CD4-positive, alpha-beta memory T cell (primary cell): ENCODE measurements at places on chromosomes 5 and 9. TPM values are rescaled to one million over a fixed set of nuclear protein-coding genes. Genes with fewer than 3 reads are reported as not detected.

DNA sequence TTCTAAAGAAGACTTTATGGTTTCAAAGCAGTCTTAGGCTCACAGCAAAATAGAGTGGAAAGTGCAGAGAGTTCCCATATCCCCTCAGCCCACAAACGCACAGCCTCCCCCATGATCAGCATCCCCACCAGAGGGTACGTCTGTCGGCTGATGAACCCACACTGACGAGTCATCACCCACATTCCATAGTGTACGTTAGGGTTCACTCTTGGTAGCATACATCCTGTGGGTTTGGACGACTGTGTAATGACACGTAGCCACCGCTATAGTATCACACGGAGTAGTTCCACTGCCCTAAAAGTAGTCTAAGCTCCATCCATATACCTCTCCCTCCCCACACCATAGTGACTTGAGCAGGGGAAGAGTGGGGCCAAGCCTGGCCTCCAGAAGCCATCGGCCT is 135.7 kb upstream of the PHYKPL start:
- DNase-seq = no peak
- H3K36me3 ChIP-seq = no peaks in the 10 kb centered on the region
- H3K4me1 ChIP-seq = no peaks in the 10 kb centered on the region
- H3K27ac ChIP-seq = no peak overlapping the region
- H3K4me3 ChIP-seq = no peak overlapping the region

Gene BTNL8
- not detected for total RNA-seq

Gene SCGB3A2
- not detected for total RNA-seq

Gene CFAP90
- not detected for total RNA-seq

Gene LOX
- total RNA-seq = not detected

Gene KCNN2
- not detected for total RNA-seq

DNA sequence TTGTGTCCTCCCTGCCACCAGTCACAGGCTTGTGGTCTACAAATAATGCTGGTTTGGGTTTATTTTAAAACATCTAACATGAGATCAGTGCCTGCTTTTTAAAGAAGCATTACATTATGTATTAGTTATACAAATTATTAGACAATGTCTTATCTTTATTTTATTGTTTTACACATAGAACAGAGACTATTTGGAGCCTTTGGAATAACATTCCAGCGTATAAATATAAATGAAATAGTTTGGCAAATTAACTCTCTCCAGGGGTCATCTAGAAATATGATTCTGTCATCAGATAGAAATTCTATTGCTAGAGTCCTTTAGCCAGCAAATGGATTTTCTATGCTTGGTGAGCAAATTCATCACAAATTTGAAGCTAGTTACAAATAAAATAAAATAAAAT is 22.4 kb downstream of the MAP1B start:
- H3K27ac ChIP-seq = no peak overlapping the region
- no peak for DNase-seq
- H3K36me3 ChIP-seq = no peaks in the 10 kb centered on the region
- H3K27me3 ChIP-seq = peaks cover 12% of the 10 kb centered on the region

- no peaks in the 10 kb centered on the region for H3K36me3 ChIP-seq
- H3K4me1 ChIP-seq = peaks cover 19% of the 10 kb centered on the region
- no peak for DNase-seq
- H3K27me3 ChIP-seq = no peaks in the 10 kb centered on the region
These were observed 34.1 kb downstream of the NEK6 start for GRCh38 chr9:124291801-124292396.

GRCh38 chr5:13859270-13860065 is 85.0 kb downstream of the DNAH5 start:
- no peak overlapping the region for H3K27ac ChIP-seq
- no peaks in the 10 kb centered on the region for H3K27me3 ChIP-seq
- no peak for DNase-seq

- no peaks in the 10 kb centered on the region for H3K4me1 ChIP-seq
- no peak overlapping the region for H3K27ac ChIP-seq
- H3K36me3 ChIP-seq = no peaks in the 10 kb centered on the region
- DNase-seq = no peak
These were observed 87.2 kb downstream of the ATPSCKMT start for GRCh38 chr5:10162468-10162867.

GRCh38 chr9:36780186-36780585 is 207.5 kb downstream of the MELK start:
- H3K4me1 ChIP-seq = no peaks in the 10 kb centered on the region
- H3K27me3 ChIP-seq = peaks cover 6% of the 10 kb centered on the region
- no peak overlapping the region for H3K27ac ChIP-seq
- H3K4me3 ChIP-seq = no peak overlapping the region

DNA sequence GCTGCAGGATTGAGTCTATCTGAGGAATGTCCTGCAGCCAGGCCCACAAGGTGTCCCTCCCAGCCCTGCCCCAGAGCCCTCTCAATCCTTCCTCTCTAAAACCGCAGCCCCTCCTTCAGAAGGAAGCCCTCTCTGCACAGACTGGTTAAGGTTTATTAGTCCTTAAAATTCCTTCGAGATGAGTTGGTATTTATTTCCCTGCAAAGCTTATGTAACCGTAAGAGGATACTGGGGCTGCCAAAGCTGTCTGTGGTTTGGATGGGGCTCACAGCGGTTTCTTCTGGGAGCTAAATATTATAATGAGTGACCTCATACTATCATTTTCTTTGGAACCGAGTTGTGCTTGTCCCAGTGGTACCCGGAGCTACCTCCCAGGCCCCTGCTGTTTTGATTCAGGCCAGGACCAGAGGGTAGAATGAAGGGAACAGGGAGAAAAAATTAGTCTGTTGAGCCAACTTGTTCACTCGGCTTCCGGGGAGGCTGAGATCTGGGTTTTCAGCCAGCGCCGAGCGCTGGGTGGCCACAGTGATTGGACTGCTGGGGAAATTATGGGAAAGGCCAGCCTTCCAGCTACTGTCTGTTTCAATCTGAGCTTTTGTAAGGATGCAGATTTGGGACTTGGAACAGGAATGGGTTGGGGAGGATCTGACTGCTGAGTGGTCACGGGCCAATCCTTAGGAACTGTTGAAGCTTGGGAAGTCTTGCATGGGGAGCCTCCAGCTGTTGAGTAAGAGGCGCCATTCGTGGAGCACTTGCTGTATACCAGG is 107.5 kb downstream of the NDFIP1 start:
- peaks cover 5% of the 10 kb centered on the region for H3K4me1 ChIP-seq
- H3K4me3 ChIP-seq = no peak overlapping the region
- no peak for DNase-seq

Gene MARCOL
- not detected for total RNA-seq

DNA sequence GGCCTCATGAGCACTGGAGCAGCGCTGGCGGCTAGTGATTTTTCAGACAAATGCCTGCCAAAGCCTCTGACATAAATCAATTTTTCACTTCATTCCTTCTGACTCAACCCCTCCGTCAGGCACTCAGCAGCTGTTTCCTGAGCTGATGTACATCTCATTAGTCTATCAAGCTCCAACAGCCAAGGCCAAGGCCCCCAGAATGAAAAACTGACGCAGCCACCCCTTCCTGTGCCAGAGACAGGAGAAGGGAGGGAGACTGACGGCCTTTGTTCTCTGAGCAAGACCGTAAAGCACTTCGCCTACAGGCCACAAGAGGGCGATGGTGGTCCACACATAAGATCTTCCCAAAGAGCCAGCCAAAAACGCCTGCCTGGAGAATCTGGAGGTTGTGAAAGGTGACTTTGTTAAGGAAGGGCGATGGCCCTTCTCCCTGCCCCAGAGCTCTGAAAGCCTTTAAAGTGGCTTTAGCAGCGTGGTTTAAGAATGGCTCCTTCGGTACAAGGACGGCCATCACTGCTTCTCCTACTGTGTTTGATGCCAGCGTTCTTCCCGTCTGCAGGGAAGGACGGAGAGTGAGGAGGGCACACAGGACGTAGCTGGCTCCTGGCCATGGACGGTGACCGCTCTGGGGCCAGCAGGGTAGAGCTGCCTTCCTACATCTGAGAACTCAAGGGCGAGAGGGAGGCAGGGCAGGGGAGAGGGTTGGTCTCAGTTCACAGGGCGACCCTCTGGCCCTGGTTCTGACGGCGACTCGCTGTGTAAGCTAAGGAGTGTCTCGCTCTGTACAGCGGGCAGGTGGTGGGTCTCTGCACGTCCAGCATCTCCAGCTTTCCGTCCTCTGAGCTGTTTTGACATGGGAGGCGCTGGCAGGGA is 37.0 kb downstream of the ALG2 start:
- H3K27ac ChIP-seq = no peak overlapping the region
- H3K4me1 ChIP-seq = peaks cover 6% of the 10 kb centered on the region
- no peaks in the 10 kb centered on the region for H3K36me3 ChIP-seq
- H3K27me3 ChIP-seq = no peaks in the 10 kb centered on the region

DNA sequence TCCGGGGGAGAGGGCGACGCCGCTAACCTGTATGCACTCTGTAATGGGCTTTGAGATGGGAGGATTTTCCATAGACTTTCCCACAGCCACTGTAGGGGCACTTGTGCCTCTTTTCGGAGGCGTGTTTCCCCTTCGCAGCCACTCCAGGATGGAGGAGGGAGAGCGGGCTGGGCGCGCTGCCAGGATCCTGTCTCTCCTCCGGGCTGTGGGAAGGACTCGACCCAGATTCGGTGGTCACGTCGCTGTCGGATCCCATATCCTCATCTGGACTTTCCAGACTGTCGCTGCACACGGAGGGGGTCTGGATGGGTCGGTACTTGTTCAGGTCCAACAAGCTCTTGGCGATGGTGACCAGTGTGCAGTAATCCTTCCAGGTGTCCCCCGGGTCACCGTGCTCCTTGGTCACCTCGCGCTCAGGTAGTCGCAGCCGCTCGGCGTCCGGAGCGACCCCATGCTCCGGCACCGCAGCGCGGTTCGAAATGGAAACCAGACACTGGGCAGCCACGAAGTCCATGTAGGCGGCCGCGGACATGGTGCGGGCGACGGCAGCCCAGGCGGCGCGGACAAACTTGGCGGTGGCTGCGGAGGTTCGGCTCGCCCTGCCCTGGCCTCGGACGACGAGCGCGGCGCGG is 1.5 kb downstream of the KLF9 start:
- H3K4me3 ChIP-seq = peak overlapping the region; percentile 95
- DNase-seq = peak; percentile 64
- no peaks in the 10 kb centered on the region for H3K27me3 ChIP-seq
- peak overlapping the region; percentile 98 for H3K27ac ChIP-seq
- no peaks in the 10 kb centered on the region for H3K36me3 ChIP-seq

DNA sequence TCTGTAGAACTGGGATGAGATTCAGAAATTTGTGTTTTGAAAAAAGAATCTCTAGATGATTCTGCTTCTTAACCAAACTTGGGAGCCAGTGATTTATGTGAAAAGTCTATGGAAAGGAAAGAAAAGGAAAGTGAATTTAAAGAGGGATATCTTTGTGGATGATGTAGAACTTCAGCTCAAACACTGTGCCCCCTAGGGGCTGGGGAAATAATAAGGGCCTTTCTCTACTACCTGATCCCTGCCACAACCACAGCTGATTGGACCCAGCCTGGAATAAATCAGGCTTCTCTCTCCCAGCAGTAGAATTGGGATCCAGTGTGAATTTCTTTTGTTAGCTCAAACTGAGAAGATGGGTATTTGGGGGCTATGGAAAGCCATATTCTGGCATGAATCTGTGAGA is 155.0 kb downstream of the PRELID2 start:
- DNase-seq = no peak
- no peaks in the 10 kb centered on the region for H3K36me3 ChIP-seq
- H3K4me1 ChIP-seq = no peaks in the 10 kb centered on the region
- no peak overlapping the region for H3K4me3 ChIP-seq
- no peaks in the 10 kb centered on the region for H3K27me3 ChIP-seq
